ENCODE measurements at places on chromosomes 6 and 20.

- no peak for DNase-seq
Observed at GRCh38 chr20:8616792-8617191, 452.1 kb upstream of the PLCB4 start.

- no peak for DNase-seq
Observed at GRCh38 chr6:36847152-36847551, 7.9 kb upstream of the CPNE5 start.

- DNase-seq = no peak
Observed at GRCh38 chr6:101402622-101403031, 9.1 kb downstream of the GRIK2 start.

GRCh38 chr20:16615199-16615598, 42.0 kb upstream of the KIF16B start:
- no peak for DNase-seq

GRCh38 chr6:127073222-127073621, 45.2 kb upstream of the RSPO3 start:
- no peak for DNase-seq

DNA sequence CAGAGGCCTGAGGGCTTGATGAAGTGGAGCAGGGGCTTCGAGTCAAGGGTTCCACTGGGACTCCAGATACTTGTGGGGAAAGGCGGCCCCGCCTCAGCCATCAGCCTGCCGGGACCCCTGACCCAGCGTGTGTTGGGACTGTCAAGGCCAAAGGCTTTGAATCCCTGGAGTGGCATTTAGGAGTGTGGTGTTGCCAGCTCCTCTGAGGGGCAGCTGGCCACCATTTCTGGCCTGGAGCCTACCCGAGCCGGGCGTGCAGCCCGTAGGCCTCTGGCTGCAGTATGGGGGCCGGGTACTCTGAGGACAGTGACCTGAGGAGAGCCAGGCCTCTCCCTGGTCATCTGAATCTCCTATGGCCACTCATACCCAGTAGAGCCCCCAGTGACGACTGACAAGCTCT, 40.0 kb downstream of the RRBP1 start:
- DNase-seq = no peak

Data from activated T-cell treated with anti-CD3 and anti-CD28 coated beads for 4 hours (primary cell).